CD14-positive monocyte (primary cell): ENCODE measurements at places on chromosomes 1 and 21.

GRCh38 chr1:100266741-100267140, 725 bp downstream of the RTCA start:
- DNase-seq, result no peak

- DNase-seq, result peak; percentile 59
These were observed 5.7 kb upstream of the PLPP3 start for GRCh38 chr1:56584910-56585528.

DNA sequence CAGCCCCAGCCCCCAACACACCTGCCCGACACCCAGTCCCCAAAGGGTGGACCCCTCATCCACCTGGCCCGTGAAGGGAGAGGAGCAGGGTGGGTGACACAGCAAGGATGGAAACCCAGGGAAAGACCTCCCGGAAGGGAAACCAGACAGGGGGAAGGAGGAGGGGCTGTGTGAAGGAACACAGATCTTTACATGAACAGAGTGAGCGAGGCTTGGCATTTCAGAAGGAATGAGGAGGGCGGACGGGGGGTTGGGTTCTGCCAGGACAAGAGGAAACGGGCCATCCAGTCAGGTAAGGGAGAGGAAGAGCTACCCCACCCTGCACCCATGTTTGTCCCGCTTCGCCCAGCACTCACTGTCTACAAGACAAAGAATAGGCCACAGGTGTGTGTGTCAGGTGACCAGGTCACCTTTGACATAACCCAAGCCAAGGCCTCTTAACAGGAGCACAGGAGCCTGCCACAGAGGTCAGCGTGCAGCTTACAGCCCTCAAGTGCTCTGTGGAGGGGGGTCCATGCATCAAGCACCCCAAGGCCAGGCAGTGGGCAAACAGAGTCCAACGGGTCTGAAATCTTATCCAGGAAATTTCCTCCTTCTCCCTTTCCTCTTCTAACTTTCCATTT, 18.0 kb upstream of the PRDM15 start:
- DNase-seq, result no peak

- no peak for DNase-seq
These were observed 159.5 kb downstream of the LTN1 start for GRCh38 chr21:28833182-28833581.

GRCh38 chr21:46559291-46559983, 45.4 kb downstream of the S100B start:
- no peak for DNase-seq

- no peak for DNase-seq
These were observed 698.0 kb upstream of the RGS18 start for GRCh38 chr1:191460234-191460633.

GRCh38 chr1:15603050-15603965, 13.9 kb upstream of the DDI2 start:
- DNase-seq, result peak; percentile 94

GRCh38 chr1:27475720-27476119, 14.2 kb downstream of the WASF2 start:
- DNase-seq, result no peak

DNA sequence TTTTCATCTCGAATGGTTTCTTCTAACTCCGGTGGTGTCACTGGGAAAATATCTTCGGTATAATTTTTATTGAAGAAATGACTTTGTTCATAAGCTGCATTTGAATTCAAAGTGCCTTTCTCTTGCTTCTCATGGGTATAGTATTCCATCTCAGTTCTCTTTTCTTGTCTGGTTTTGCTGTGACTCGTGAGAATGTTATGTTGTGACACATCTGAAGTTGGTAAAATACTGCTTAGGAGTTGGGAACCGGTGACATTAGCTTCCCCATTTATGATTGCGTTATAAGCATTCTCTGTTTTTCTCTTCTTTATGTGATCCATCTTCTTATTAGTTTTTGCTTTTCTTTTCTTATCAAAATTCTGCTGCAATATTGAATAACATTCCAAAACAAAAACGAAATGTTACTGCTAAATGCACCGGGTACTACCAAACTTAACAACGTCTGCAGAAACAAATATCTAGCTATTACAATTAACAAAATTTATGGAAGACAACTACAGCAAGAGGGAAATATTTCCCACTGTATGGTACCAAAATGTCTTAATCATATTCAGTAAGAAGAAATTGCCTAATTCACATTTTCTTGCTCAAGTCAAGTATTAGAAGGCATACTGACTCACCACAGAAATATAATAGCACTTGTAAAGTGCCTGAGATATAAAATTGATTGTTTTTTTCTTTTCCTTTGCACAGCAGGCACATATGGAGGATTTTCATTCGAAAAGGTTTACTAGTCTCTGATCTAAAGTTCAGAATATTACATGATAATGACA, 15.5 kb downstream of the LRIF1 start:
- DNase-seq, result no peak

DNA sequence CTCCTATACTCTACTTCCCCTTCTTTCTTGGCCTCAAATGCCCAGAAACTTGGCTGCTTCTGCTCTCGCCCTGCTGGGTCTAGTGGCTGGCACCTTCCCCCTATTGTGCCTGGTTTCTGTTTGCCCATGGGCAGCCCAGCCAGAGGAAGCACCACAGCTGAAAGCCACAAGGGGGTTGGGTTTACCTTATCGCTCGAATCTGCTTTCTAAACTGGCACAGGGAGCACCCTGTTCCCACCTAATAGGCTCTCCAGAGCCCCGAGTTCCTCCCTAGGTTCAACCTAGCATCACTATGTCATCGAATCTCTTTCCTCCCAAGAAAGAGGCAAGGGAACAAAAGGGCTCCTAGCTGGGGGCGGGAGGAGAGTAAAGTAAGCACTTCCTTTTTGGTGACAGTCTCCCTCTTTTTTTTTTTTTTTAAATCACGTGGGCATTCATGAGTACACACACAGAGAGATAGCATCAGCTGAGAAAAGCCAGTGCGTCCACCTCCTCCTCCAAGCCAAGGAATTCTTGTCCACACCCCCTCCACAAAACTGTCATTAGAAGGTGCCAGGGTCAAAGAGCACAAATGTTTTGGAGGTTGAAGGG, 72.8 kb downstream of the PLEKHA6 start:
- peak; percentile 85 for DNase-seq

- no peak for DNase-seq
These were observed 4.6 kb upstream of the ID3 start for GRCh38 chr1:23563755-23564374.

- DNase-seq, result peak; percentile 9
These were observed 68.4 kb downstream of the LUZP1 start for GRCh38 chr1:23100074-23100748.

- DNase-seq, result no peak
These were observed 354.0 kb upstream of the RGS18 start for GRCh38 chr1:191804311-191804710.

DNA sequence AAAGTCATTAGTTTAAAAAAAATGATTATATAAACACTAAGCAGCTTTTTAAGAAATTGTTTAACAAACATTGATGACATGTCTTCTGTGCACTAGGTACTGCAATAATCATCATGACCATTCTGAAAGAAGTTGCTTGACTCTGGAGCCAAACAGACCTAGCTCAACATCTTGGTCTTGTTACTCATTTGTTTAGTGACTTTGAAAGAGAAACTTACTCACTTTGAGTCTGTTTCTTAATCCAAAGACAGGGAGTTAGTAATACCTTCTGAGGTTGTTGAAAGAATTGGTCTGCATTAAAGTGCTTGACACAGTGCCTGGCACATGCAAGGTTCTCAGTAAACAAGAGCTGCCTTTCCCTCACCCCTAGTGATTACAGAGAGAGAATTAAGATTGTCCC, 84.4 kb downstream of the SGIP1 start:
- DNase-seq, result no peak

DNA sequence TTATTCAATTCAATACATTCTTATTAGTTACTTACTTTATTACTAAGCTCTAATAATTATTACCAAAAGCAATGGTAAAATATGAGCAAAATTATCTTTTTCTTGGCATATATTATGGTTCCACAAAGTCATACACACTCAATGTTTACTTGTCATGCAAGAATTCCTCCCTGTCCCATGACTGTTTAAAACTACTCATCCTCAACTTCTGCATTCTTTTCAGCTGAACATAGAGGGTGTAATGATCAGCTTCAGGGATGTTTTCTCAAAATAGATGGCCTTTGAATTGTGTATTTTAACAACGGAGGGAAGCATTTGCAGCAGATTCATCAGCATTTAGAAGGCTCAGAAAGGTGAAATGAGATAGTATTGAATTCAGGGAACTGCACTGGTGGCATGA, 499.0 kb downstream of the RWDD3 start:
- no peak for DNase-seq

DNA sequence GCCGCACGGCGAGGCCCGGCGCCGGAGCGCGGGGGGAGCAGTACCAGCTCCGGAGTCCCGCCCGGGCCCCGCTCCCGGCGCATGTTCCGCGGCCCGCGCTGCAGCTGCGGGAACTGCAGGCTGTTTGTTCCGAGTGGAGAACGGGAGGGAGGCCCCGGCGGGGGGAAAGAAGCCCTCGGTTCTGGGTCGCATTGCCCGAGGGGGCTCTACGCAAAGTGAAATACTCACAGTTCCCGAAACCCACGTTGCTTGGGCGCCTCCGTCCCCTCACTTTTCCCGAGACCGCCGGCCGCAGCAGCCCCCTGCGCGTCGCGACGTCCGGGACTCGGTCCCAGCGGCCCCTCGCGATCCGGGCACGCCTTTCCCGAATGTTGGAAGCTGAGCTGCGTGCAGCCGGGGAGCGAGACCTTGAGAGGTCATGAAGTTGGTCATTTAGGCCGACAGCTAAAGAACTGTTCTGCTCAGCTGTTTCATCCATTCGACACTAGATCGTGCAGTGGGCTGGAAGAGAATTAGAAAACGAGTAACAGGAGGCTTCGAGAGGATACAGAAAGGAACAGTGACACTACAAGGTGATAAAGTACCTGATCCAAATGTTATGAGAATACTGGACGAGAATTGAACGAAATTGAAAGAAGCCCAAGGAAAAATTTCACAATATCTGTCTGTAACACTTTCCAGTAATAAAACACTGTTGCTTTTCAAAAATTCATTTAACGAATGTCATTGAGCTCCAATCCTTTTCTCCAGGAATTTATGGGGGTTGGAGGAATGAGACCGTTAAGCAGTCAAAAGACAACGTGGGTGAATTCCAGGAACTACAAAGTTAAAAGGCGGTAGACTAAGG, 657 bp upstream of the LIN9 start:
- DNase-seq, result no peak

- no peak for DNase-seq
These were observed 430.8 kb upstream of the C1orf87 start for GRCh38 chr1:60504206-60504840.

DNA sequence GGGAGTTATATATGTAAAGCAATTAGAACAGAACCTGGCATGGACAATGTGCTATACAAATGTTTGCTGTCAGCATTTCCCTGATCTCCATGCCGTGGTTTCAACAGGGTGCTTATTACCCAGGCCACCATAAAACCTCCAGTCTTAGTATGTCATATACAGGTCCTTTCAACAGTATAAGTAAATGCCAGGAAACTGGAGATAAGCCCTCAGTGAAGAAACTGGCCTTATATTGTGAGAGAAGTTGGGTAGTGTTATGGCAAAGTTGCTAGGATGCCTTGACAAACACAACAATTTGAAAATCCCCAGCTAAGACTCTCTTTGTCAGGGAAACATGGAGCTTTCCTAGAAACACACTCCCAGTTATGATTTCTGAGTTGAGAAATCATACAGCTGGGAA, 850.2 kb upstream of the ADAMTS5 start:
- DNase-seq, result no peak

GRCh38 chr1:25590096-25590824, 26.3 kb upstream of the MAN1C1 start:
- DNase-seq, result no peak
